Heart right ventricle (tissue), 16 donors: ENCODE measurements at places on chromosomes 11 and 22. TPM values are rescaled to one million over a fixed set of nuclear protein-coding genes. Genes with fewer than 3 reads are reported as not detected.

MPZL3 gene
- total RNA-seq = 3.5 TPM

NAA40 gene
- 20.9 TPM for total RNA-seq

RIBC2 gene
- 1.2 TPM for total RNA-seq

GRCh38 chr11:73752903-73753302 is 8.0 kb downstream of the RAB6A start:
- H3K27ac ChIP-seq = no peak overlapping the region
- DNase-seq = no peak
- peaks cover 49% of the 10 kb centered on the region for H3K4me1 ChIP-seq

GRCh38 chr11:36148701-36149100 is 140.5 kb downstream of the COMMD9 start:
- peaks cover 6% of the 10 kb centered on the region for H3K4me1 ChIP-seq
- H3K27me3 ChIP-seq = no peaks in the 10 kb centered on the region
- H3K27ac ChIP-seq = no peak overlapping the region

DNA sequence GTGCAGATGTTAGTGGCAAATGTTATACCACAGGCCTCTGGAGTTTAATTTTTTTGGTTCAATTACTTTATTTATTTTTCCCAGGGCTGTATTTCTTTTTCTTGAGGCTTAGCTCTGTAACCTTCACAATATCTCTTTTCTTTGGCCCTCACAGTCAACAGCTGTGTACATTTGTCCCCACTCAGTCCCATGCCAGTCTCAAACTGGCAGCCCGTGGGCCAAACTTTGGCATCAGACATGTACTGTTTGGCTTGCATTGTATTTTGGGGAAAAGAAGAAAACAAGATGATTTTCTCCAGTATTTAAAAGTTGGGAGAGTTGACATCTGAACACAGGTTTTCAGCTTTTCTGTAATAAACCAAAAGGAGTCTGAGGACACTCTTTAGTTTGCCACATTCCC is 87.1 kb downstream of the PRR5L start:
- H3K4me1 ChIP-seq = no peaks in the 10 kb centered on the region
- H3K4me3 ChIP-seq = no peak overlapping the region
- DNase-seq = no peak
- H3K27me3 ChIP-seq = peaks cover 5% of the 10 kb centered on the region
- no peaks in the 10 kb centered on the region for H3K36me3 ChIP-seq

DNA sequence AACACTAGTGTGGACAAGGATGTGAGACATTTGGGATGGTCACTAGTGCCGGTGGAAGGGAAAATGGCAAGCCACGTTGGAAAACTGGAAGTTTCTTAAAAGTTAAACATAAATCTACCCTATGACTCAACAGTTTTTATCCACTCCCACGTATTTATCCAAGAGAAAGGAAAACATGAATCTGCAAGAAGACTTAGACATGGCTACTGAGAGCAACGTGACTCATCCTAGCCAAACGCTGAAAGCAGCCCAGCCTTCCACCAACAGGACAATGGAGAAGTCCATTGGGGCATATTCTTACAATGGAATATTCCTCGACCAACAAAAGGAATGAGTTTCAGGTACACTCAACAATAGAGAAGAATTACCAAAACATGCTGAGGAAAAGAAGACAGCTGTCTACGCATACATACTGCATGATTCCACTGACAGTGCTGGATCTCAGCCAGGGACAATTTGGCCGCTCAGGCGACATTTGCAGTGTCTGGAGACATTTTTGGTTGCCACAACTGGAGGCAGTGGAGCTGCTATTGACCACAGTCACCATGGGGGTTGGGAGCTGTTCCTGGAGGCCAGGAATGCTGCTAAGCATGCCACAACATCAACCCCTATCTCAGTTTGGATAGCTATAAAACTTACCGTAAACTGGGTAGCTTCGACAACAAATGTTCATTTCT is 21.2 kb downstream of the SYT13 start:
- no peak for DNase-seq
- H3K4me1 ChIP-seq = no peaks in the 10 kb centered on the region
- H3K4me3 ChIP-seq = no peak overlapping the region
- no peak overlapping the region for H3K27ac ChIP-seq
- H3K36me3 ChIP-seq = no peaks in the 10 kb centered on the region

GRCh38 chr11:98944461-98944860 is 76.3 kb upstream of the CNTN5 start:
- no peak overlapping the region for H3K27ac ChIP-seq
- H3K27me3 ChIP-seq = no peaks in the 10 kb centered on the region
- H3K4me1 ChIP-seq = no peaks in the 10 kb centered on the region

- peak overlapping the region; percentile 91 for H3K27ac ChIP-seq
- peak; percentile 65 for DNase-seq
These were observed 758 bp downstream of the MCAM start for GRCh38 chr11:119316016-119316728.

DNA sequence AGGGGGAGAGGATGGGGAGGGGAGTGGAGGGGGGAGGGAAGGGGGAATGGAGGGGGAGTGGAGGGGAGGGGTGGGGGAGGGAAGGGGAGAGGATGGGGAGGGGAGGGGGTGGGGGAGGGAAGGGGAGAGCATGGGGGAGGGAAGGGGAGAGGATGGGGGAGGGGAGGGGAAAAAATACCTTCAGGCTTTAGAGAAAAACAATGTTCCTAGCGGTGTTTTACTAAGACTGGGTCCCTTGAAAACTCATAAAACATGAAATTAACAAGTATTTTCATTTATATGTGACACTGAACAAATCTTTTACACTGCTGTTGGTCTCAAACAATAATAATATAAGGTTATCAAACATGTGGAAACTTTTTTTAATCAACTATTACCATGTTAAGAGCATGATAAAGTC is 42.4 kb downstream of the RSF1 start:
- no peaks in the 10 kb centered on the region for H3K27me3 ChIP-seq
- DNase-seq = no peak
- no peaks in the 10 kb centered on the region for H3K36me3 ChIP-seq

DNA sequence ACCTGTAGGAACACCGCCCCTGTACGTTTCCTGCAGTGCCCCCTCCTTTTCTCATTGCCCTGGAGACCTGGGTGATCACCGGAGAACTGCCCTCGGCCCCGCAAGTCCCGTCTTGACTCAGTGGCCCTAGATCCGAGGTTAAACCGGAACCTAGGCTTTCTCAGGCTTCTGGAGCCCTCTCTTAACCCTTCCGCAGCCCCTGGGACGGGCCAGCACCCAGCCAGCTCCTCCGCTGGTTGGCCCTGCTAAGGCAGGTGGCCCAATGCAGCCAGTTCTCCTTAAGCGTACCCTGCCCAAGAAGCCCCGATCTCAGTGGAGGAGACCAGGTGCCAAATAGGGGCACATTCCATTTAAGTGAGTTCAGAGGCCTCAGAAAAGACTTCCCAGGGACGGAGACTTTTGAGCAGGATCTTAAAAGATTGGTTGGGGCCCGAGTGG is 776 bp downstream of the NLRX1 start:
- no peaks in the 10 kb centered on the region for H3K27me3 ChIP-seq
- peak overlapping the region; percentile 98 for H3K4me3 ChIP-seq
- H3K27ac ChIP-seq = peak overlapping the region; percentile 99
- H3K4me1 ChIP-seq = no peaks in the 10 kb centered on the region
- no peaks in the 10 kb centered on the region for H3K36me3 ChIP-seq
- peak; percentile 48 for DNase-seq
